ENCODE measurements at places on chromosomes 5 and 9. TPM values are rescaled to one million over a fixed set of nuclear protein-coding genes. Genes with fewer than 3 reads are reported as not detected.

Gene PLPP6
- total RNA-seq: 2.3 TPM

Gene AIF1L
- total RNA-seq: 22.2 TPM

Gene FREM1
- total RNA-seq: 2.9 TPM

Gene BTNL3
- total RNA-seq: not detected

Gene SPATA31A3
- total RNA-seq: not detected

Gene GCNT1
- total RNA-seq: 3.2 TPM

Gene SPATA31E1
- total RNA-seq: not detected

Gene SIGMAR1
- 25.6 TPM for total RNA-seq

Gene PLPP7
- total RNA-seq: 107 TPM

Gene PLAC8L1
- not detected for total RNA-seq

Gene GABRA1
- not detected for total RNA-seq

Gene ATP6V0E1
- 167 TPM for total RNA-seq

Gene PCDHGA3
- 9.8 TPM for total RNA-seq

Gene PCDHB12
- total RNA-seq: 1.3 TPM

Gene ANKRD31
- total RNA-seq: 0.05 TPM

Gene ACOT12
- not detected for total RNA-seq

Gene EFCAB9
- total RNA-seq: not detected

Gene NEUROG1
- not detected for total RNA-seq

Gene GPR150
- total RNA-seq: not detected

Gene CYSRT1
- total RNA-seq: not detected

Gene NMUR2
- total RNA-seq: 0.14 TPM

Gene GOLPH3
- 42.3 TPM for total RNA-seq

Data from Right ventricle myocardium inferior (tissue), 1 donor.